Naive thymus-derived CD4-positive, alpha-beta T cell (primary cell): ENCODE measurements at places on chromosomes 4 and X. TPM values are rescaled to one million over a fixed set of nuclear protein-coding genes. Genes with fewer than 3 reads are reported as not detected.
A peak's percentile ranks its signal among the peaks of the same experiment; 100 is the strongest.

DNA sequence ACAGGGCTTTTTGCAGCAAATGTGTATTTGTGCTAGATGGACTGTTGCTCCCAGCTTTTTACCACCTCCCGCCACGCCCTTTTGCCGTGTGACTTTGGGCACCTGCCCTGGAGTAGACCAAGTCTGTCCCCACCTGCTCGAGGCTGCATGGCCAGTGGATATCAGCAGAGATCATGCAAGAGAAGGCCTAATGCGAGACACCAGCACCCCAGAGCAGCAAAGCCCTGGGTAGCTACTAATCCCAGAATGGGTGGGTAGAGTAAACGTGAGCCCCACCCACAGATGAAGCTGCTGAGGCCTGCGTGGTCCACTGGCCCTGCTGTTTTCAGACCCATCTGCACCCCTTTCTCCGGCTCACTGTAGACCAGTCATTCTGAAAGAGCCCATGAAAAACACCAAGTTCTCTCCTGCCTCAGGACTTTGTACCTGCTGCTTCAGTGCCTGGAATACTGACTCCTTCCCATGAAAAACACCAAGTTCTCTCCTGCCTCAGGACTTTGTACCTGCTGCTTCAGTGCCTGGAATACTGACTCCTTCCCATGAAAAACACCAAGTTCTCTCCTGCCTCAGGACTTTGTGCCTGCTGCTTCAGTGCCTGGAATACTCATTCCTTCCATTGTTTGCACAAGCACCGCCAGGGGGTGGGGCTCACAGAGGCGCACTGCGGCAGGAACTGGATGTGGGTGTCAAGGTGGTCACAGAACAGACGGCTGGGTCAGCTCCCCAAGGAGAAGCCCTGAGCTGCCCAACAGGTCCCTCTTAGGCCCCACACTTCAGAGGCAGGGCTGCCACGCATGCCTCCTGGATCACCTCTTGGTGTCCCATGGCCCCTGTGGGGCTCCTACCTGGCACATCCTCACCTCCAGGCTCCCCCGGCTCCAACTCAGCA, 5.1 kb upstream of the TNIP2 start:
- DNase-seq = no peak

DNA sequence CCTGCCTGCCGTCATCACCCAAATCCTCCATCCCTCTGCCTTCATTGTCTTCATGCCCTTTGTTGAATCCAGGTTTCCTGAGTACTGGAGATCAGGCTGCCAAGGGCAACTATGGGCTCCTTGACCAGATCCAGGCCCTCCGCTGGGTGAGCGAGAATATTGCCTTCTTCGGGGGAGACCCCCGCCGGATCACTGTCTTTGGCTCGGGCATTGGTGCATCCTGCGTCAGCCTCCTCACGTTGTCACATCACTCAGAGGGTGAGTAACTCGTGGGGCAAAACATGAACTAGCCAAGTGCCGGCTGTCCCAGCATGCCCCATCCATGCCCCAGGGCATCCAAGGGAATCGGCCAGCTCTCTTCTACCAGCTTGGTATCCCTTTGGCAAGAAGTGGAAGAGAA, 19.4 kb downstream of the NLGN3 start:
- no peak for DNase-seq

- DNase-seq = peak; percentile 38
These were observed 67.3 kb upstream of the VBP1 start for GRCh38 chrX:155148724-155149537.

DNA sequence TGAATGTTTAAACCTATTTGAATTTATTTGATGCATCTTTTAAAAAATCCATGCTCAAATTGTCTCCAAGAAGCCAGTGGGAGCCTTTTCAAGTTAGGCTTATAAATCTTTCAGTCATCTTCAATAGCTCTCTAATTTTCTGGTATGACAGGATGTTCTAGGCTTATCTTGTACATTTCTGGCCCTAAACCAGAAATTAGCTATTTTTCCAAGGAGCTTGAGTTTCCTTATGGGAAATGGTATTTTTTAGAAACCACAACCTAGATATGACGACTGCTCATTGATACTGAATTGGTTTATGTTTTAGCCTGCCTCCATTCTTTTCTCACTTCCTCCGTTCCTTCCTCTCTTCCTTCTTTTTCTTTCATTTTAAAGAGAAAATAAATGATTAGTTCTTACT, 172.3 kb downstream of the SPRY1 start:
- DNase-seq = no peak

DNA sequence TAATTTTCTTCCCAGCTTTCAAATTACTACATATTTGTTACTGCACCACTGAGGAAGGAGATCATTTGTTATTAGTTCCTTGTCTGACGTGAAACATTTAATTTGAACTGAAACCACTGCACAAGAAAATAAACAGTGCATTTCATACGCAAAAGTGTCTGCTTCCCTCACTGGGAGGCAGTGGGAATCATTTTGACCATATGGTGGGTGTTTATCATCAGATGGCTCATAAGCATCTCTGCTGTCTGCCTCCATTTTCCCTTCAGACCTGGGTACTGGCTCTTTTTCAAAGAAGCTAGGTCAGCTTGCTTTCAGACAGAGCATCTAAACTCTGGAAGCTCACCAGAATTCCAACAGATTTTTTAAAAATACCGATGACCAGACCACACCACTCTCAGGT, 135.2 kb downstream of the PCDH19 start:
- DNase-seq = no peak

DNA sequence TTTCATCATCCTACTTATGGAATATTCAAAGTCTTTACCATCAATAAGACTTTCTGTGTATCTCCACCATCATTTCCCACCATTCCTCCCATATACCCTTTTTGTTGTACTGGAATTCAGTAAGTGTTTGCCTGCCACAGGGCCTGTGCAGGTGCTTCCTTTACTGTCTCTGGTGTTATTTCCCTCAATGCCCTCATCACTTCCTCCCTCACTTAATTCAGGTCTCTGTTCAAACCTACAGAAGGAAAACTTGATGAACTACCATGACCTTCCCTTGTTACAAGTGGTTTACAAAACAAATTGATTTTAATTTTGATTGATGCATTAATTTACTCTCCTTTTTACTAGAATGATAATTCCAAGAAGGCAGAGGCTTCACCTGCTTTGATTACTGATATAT, 159.5 kb upstream of the FAT4 start:
- no peak for DNase-seq

DNA sequence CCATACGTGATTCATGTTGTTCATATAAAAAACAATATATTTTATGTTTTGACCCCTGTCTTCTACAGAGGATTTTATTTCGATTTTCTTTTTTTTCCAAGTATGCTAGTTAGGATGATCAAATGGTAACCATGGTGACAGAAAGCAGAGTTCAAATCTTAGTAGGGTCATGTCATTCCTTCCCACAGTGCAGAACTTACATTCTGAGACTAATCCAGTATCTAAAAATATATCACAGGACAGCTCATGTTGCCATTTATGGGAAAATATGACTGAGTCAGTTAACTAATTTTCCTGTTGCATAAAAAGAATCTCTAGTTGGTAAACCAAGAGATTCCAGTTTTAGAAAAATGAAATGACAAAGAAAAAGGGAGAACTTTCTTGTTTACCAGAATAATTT, 209.5 kb downstream of the PARM1 start:
- DNase-seq = no peak

The CYLC1 gene
- polyA plus RNA-seq = not detected

GRCh38 chrX:143058120-143058519, 32.4 kb downstream of the SPANXN4 start:
- DNase-seq = no peak

DNA sequence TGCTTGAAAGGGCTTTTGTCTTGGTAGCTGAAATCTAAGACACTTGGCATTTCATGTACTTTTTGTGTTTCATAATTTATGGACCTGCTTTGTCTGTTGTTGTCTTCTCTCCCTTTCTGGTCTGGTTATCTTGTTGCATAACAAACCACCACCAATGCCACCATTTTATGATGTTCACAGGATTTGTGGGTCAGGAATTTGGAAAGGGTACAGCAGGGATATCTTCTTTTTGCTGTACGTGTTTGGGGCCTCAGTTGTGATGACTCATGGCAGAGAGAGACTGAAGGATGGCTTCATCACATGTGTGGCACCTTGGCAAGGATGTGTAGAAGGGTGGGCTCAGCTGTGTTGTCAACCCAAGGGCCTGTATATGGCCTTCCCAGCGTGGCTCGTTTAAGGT, 35.2 kb downstream of the KDM6A start:
- no peak for DNase-seq

GRCh38 chr4:151983854-151984253, 223.0 kb upstream of the GATB start:
- no peak for DNase-seq

The VGLL1 gene
- polyA plus RNA-seq = not detected

The OFD1 gene
- polyA plus RNA-seq = 30.4 TPM

The SPARCL1 gene
- not detected for polyA plus RNA-seq

The UCHL1 gene
- polyA plus RNA-seq = not detected

- no peak for DNase-seq
These were observed 18.4 kb downstream of the NOP14 start for GRCh38 chr4:2944586-2945526.

- no peak for DNase-seq
These were observed 605.1 kb downstream of the KCTD8 start for GRCh38 chr4:43843501-43843900.

DNA sequence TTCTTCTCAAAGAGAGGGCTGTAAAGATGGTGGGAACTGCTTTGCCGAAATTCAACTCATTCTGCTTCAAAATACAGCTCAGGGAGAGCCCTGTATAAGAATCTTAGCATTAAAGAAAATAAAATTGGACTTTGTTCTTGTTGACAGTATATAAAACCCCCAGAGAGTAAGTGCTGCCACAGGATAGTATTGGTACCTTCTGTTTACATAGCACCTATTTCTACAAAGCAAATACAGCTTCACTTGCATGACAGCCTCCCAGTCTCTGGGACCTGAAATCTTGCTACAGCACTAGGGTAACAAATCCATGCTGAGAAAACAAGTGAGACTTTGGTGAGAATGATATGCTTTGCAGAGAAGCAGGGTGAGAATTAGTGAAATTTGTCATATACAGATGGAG, 428.6 kb downstream of the ADGRL3 start:
- no peak for DNase-seq

The GABRG1 gene
- not detected for polyA plus RNA-seq

DNA sequence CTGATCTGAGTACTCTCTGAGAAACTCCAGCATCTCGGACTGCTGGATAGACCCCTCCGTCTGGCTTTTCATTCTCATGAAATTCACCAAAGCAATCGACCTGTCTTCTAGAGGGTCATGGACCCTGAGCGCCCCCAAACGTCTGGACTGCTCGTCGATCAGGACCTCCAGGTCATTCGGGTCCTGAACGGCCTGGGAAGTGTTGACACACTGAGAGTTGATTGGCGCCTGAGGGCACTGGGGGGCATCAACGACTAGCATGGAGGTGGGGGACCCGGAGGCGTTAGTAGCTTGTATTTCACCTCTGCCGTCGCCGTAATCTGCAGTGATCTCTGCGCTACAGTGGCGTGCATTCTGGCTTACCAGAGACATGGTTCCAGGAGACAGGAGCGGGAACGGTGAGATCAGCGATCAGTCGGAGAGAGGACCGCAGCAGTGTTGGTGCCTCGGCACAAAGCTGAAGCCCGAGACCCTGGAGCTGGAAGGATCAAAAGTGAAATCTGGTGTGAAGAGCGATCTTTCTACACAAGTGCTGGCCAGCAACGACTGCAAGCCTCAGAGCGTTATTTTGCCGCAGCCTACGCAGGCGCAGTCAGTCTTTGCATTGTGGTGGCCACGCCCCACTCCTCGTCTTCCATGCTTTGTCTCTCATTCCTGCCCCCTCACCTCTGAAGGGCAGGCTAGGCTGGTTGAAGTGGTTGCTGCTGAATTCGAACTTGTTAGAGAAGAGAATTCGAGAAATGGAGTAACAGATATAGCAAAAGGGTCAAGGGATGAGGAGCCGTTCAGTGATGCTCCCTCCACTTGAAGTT, at the start of gene MAGEE2:
MAGEE2 (minus strand) TSS at position 575 of the 812 bp plus-strand sequence; CDS start at position 372, 203 bp downstream.
- DNase-seq = no peak

GRCh38 chrX:47572773-47573340, 9.4 kb upstream of the TIMP1 start:
- DNase-seq = no peak

DNA sequence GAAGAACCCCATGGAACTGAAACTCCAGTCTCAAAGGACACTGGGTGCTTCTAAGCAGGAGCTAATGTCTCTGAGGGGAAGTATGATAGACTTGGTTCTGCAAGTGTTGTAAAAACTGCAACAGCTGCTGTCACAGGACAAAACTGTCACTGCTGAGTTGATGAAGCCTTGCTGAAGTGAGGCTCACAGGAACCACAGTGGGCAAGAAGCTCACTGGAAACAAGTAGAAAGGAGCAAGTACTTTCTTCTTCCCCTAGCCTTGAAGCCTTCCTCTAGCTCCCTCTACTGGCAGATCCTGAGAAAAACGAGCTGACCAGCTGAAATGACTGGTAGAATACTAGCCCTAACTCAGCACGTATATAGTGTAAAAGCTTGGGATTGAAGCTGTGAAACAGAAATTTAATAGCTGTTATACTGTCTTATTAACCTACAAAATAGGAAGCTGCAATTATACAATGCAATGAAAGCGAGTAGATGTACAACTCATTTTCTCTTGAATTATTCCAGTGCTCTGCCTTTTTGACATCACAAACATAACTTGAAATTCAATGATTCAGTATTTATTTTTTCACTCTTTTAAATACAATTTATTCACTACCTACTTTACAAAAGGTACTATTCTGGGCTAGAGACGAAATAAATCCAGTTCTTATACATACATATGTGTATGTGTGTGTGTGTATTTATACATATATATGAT, 91.4 kb downstream of the GABRB1 start:
- DNase-seq = peak; percentile 39

DNA sequence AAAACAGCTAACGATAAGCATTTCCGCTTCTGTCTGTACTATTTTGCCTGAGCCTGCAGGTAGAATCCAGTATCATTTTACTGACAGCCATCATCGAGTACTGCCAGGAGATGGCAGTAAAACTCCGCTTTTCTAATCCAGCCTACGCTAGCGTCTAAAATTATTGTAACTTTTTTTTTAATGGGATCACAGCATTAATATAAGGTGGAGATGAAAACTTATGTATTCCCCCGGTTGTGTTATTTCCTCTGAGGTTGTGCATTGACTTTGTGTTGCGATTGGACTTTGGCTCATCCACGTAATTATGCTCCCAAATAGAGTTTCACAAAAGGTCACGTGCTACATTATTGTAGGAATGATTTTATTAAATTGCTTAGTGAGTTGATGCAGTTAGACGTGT, 248.1 kb downstream of the C4orf33 start:
- no peak for DNase-seq

- DNase-seq = no peak
These were observed 181.4 kb downstream of the DKK2 start for GRCh38 chr4:106854569-106855351.

The GUCY1A1 gene
- polyA plus RNA-seq = not detected

The CLIC2 gene
- polyA plus RNA-seq = not detected
